ENCODE measurements at places on chromosomes 1 and 21. TPM values are rescaled to one million over a fixed set of nuclear protein-coding genes. Genes with fewer than 3 reads are reported as not detected.
A peak's percentile ranks its signal among the peaks of the same experiment; 100 is the strongest.

- DNase-seq: no peak
Measured at GRCh38 chr1:229005097-229005496, 265.8 kb upstream of the RAB4A start.

GRCh38 chr1:75985827-75986226 is 53.6 kb upstream of the ASB17 start:
- no peak for DNase-seq

- DNase-seq: no peak
Measured at GRCh38 chr1:46816930-46817329, 18.1 kb downstream of the CYP4B1 start.

GRCh38 chr1:24289937-24290595 is 29.1 kb upstream of the GRHL3 start:
- peak; percentile 67 for DNase-seq

DNA sequence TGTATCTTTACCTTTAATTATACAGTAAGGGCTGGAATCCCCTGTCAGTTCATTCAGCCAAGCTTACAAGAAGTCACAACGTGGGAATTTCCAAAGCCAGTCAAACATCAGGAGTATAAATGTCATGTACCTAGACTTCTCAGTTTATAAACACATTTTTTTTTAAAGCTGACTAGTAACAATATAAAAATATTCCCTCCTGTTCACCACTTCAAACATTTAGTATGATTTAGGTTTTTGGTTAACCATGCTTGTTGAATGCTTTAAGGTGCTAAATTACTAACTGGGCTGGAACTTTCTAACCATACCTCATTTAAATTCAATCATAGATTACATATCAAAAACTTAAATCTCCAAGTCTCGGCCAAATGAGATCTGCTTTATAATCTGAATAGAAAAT is 44.0 kb downstream of the JAK1 start:
- DNase-seq: no peak

DNA sequence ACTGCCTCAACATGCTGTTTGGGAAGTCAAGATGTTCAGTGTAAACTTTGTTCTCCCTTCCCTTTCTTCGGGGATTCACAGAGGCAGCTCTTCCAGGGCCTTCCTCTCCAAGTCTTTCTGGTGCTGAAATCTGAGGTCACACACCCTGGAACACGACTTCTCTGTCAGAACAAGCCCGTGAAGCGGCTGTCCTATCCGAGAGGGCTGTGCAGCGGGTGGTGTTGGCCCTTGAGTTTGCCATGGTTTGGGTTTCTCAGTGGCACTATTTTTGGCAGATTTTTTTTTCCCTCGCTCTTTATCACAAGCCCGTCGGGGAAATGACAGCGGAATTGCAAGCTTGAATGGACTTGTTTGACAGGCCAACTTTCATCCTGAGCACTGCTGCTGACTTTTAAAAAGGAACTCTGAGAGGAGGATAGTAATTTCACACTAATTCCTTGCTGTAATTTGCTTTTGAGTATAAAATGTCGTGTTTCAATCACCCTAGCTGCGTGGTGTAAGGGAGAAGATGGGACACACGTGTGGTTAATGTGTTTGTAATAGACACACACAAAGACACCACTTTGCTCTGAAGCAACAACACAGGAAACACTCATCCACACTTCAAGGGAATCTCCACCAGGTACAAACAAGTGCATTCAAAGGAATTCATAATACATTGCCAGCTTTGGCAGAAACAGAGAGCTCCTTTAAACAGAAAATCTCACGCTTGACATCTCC is 60.1 kb upstream of the TARBP1 start:
- DNase-seq: no peak

DNA sequence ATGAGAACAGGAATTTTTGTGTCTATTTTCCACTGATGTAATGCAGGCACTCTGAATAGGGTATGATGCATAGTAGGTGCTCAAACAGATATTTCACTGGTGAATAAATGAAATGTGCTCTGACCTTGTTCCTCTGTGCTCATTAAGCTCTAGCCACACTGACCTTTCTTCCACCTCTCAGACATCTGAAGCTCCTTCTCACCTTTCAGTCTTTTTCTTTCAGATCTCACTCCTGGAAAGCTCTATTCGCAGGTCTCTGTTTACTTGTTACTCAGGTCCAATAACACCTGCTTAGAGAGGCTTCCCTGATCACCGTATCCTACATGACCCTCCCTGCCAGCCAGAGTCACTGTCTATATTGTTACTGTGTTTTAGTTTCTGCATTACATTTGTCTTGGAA is 59.2 kb upstream of the IVNS1ABP start:
- DNase-seq: no peak

The NBPF6 gene
- total RNA-seq: 0.94 TPM

- DNase-seq: no peak
Measured at GRCh38 chr1:221405146-221405545, 336.7 kb downstream of the DUSP10 start.

DNA sequence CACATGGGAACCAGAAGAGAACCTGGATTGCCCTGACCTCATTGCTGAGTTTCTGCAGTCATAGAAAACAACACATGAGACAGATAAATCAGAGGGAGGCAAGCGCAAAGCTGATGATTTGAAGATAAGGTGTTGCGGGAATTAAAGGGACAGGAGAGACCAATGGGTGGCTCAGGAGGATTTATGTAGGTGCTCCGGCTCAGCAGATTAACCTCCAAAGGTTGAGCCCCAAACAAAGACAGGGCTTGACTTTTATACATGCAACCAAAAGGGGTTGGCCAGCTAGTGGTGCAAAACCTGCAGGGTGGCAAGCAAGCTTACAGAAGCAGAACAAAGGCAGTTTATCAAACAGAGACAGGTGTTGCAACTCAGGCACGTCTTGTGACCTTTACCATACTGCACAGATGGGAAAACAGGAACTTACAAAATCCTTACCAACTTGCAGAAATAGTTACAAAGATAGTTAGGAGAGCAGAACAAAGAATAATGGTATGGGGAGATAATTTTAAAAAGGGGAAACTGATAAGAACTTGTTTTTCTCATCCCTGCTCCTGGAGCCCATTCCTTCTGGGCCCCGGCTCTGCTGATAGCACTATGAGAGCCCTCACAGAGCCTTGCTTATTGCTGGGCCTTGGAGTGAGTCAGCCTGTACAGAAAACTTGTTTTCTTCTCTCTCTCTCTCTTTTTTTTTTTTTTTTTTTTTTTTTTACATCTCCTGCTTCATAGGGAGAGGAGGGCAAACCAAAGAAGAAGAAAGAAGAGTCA is 93.6 kb downstream of the SNRPE start:
- DNase-seq: no peak

- DNase-seq: no peak
Measured at GRCh38 chr21:14716761-14717396, 170.8 kb upstream of the SAMSN1 start.

- DNase-seq: no peak
Measured at GRCh38 chr1:236275586-236275985, 6.2 kb downstream of the ERO1B start.

- DNase-seq: no peak
Measured at GRCh38 chr1:21242846-21243245, 47.4 kb downstream of the ECE1 start.

GRCh38 chr1:186605762-186606350 is 74.4 kb downstream of the PTGS2 start:
- peak; percentile 37 for DNase-seq

The CDK18 gene
- total RNA-seq: 35.3 TPM

The RGS18 gene
- total RNA-seq: not detected

GRCh38 chr1:159982280-159982679 is 28.2 kb upstream of the SLAMF9 start:
- no peak for DNase-seq

The OR2T4 gene
- not detected for total RNA-seq

DNA sequence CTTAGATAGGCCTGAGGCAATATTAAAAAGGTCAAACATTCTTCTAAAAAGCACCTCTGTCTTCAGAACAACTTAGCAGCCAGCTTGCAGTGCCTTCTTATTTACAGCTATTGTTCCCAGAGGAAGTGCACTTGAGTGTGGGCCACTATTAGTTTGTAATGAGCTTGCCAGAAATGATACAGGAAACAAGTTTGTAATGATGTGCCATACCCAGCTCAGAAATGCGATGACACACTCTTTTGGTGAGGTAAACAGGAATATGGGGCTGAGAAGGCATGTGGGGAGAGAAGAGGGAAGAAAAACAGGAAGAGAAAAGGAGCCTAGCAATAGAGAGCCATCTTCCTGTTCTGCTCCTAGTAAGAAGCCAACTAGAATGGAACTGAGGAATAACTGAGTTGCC is 295.4 kb downstream of the AGBL4 start:
- DNase-seq: no peak

The KANK4 gene
- 2.0 TPM for total RNA-seq

- no peak for DNase-seq
Measured at GRCh38 chr1:244439391-244440032, 12.2 kb downstream of the ADSS2 start.

DNA sequence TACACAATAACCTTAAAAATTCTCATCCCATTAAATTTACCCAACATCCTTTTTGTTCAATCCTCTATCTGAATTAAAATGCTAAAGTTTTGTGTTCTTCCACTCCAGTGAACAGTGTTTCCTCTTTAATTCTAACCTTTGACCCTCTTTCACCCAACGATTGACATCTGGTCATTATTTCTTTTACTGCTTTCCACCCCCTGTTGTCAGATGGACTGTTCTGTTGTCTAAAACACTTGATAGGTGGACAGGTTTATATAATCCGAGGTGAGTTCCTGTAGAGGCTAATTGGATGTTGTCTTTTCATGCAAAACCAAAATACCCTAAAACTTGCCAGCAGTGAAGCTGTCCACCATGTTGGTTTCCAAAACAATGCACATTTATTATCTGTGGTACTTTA is 73.4 kb upstream of the SERTAD4 start:
- no peak for DNase-seq

Data from PC-9 (cell line).